ENCODE measurements at places on chromosomes 2 and 18.

DNA sequence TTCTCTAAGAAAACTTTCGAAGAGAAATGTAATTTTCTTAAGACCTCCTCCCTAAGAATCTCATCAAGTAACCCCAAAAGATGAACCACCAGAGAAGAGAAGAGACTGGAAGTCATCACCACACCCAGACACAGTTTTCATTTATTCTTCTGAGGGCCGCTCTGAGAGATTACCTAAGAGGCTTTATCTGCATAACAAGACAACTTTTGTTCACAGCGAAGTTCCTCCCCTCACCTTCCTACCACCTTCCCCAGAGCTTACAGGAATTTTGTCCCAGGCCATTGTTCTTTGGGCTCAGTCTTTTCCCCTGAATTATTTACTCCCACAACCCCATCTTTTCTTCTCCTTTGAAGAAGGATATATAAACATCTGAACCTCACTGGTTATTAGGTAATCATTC lies 92.8 kb downstream of the AKAIN1 start:
- no peak for DNase-seq

DNA sequence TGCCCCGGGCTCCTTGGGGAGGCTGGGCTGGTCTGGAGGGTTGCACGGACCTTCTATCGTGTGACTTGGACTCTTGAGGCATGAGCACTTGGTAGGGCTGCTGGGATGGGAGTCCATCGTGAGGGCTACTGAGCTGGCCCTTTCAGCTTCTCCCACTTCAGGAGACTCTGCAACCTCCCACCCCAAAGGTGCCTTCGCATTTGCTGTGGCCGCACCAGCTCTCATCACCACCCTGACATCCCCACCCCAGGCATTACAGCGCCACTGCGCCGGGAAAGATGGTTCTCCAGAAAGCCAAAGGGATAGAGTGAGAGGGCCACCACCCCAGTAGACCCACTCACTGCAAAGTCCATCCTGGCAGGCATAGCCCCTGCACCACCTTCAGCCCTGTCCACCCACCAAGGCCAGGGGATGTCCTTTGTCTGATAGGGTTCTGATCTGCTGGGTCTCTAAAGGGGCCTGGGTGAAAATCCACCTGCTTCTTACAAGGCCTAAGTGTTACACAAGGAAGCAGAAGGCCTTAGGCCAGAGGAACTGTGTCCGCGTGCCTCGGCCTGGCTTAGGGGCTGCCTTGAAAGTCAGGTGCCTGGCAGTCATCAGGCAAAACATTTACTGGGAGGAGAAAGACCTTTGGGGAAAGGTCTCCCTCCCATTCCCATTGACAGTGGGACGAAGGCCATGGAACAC lies 5.1 kb downstream of the EHD3 start:
- no peak for DNase-seq

DNA sequence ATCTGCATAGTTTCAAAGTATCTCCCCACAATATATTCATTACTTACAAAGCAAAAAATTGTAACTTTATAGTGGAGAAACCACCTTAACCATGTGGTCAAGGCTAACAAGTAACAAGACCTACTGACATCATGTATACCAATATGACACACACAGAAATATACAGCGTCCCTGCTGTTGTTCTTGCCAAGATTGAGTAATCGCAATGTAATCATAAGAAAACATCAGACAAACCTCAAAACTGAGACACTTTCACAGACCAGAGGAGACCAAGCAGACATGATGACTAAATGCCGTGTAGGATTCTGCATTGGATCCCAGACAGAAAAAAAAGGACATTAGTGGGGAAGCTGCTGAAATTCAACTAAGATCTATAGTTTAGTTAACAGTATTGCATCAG lies 123.0 kb downstream of the ACAA2 start:
- peak; percentile 44 for DNase-seq

DNA sequence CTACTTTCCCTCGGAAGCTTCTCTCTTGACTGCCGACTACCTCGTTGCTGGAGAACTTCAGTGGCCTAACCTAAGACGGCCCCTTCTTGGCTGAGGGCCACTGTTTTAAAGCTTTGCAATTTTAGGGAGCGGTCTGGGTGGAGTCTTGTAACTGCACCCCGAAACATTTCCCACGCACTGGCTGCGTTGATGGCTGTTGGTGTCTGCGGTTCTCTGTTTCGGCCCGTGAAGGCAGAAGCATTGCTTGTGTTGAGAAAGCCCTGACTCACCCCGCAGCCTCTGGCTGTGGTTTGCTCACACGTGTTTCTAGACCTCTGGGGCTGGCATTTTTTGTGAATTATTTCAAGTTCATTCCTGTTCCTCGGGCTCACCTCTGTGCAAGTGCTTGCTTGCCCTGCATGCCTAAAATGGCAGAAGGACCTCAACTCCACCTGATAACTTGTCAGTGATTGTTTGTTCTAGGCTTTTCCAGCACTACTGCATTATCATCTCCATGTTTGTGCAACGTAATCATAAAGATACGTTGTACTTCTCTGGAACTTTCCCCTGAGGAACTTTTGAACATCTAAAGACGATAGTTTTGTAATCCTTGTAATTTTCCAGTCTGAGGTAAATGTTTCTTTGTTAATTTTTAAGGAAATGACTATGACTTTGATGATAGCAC lies 94.2 kb upstream of the DLX2 start:
- peak; percentile 39 for DNase-seq

GRCh38 chr2:197116306-197116879 lies 189.9 kb upstream of the PGAP1 start:
- no peak for DNase-seq

DNA sequence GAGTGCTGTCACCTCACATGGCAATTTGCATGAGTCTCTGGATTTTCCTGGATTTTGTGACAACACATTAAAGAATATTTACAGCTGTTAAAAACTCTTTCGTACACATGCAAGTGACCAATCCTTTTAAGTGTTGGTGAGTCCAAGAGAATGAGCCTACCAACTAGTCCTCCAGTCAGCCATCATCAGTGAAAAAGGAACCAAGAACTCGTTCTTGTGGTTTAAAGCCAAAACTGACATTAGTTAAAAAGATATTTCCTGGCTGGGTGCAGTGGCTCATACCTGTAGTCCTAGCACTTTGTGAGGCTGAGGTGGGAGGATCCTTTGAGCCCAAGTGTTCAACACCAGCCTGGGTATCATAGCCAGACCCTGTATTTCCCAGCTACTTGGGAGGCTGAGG lies 215.4 kb upstream of the ITGA4 start:
- no peak for DNase-seq

DNA sequence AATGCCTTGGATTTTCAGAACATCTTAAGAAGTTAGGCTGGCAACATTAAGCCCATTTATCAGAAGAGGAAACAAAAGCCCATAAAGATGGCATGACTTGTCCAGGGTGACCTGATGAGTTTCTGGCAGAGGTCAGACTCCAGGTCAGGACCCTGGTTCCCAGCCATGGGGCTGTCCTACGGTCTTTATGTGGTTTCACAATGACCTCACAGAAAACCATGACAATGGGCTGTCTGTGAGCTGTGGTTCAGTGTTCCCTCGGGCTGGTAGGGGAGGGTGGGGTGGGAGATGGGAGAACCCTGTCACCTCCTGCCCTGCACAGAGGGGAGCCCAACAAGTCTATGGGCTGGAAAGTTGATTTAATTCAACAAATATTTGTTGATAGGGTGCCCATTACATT lies 101.8 kb downstream of the LOXHD1 start:
- no peak for DNase-seq

- DNase-seq: peak; percentile 62
These were observed 19.1 kb upstream of the ARHGAP25 start for GRCh38 chr2:68715353-68716041.

DNA sequence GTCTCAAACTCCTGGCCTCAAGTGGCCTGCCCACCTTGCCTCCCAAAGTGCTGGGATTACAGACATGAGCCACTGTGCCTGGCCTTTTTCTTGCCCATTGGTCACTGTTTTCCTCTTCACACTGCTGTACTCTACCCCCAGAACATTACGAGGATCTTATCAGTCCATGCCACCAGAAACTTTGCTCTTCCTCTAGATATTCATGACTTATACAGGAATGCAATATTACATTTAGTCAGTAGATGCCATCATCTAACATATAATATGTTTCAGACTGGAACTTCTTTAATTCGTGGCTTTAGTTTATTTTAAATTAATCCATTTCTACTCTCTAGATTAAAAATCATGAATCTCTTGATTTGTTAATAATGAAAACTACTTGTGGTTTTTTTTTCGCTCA lies 135.5 kb downstream of the COMMD1 start:
- no peak for DNase-seq

DNA sequence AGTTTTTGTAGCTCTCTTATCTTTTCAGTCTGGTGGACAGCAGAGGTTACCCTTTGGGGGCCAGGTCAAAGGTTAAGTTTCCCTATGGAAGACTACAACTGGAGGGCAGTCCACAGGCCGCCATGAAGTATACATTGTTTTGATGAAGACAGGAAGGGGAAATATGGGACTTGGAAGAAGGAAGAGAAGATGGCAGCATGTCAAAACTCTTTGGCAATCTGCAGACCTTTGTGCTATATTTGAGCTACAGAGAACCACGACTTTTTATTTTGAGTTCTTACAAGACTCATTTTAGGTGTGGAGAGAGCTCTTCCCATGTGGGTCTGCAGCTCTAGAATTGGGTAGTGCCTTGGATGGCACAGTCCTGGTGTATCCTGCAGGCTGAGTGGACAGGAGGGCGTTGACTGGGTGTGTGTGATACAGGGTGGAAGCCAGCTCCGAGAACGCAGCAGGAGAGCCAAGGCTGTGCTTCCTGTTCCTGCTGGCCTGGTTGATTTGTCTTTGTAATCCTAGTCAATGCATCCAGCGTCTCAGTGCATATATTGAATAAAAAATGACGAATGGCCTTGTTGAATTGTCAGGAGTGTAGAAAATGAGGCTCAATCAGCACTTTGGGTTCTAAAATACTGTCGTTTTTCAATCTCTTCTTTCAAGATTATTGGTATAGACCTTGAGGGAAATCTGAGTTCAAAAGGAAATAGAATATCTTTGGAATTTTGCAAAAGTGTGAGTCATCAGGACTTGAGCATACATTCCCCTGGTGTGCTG lies 11.5 kb downstream of the ITGA6 start:
- DNase-seq: peak; percentile 38

DNA sequence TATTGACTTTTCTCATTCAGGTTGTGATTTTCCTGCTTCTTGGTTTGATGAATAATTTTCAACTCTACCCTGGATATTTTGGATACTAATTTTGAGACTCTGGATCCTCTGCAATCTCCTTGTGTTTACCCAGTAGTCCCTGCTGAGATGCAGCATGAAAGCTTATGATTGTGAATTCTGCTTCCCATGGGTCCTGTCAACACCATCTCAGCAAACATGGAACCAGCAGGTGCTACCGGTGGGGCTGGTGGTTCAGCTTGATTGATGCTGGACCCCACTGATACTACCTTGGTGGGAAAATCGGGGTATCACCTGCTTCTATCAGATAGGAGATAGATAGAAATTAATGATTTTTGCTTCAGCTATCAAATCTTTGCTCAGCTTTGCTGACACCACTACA lies 81.1 kb downstream of the SOWAHC start:
- DNase-seq: no peak

GRCh38 chr2:166365803-166366420 lies 9.8 kb downstream of the SCN9A start:
- no peak for DNase-seq

GRCh38 chr2:234960175-234961088 lies 8.6 kb downstream of the SH3BP4 start:
- no peak for DNase-seq

- peak; percentile 46 for DNase-seq
These were observed 4.2 kb upstream of the MYO7B start for GRCh38 chr2:127531221-127531648.

DNA sequence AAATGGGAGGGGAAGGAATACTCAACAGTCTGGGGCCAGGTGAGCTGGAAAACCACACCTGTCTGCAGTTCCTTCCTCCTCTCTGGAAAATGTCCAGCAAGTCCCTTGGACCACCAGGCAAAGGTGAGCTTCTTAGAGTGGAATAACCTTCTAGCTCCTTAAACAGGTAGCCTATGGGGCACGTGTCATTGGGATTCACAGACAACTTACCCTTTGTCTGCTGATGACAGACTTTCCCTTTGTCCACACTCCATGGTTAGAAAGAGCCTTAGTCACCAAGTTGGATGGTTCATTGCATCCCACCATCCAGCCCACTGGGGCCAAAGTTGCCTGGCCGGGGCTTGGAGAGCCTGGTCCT lies 98.0 kb upstream of the ITGA6 start:
- DNase-seq: no peak

DNA sequence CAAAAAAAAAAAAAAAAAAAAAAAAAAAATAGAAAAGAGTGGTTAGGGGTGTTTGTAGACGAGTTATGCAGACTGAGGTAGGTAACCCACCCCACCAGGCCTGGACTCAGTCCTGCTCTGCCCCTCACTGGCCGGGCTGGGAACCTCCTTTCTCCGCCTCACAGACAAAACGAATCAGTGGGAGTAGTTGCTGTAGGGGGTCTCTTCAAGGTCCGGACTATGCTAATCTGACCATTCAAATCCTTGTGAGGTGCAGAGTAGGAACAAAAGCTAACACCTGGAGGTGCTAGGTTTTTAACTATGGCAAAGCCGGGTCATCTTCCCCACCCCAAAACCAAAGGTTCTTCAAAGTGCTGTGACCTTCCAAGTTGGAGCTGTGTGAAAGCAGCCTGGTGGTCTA lies 223.7 kb downstream of the SLC4A3 start:
- DNase-seq: no peak

DNA sequence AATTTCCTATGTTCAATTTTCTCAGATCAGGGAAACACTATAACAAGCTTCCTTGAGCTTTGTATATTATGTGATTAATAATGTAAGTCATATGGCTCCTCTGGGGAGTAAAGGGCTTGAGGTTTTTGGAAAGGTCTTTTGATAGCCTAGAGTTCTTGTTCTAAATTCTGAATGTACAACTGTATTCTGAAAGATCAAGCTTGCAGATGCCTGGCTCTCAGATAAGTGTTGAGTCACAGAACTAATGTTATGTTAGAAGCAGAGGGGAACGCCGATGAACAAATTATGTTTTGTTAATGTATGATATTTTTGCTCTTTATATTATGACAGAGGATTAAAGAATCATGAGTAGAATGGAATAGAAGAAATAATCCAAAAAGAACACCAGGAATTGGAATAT lies 170.1 kb downstream of the RPRM start:
- no peak for DNase-seq

GRCh38 chr18:28767201-28767600 lies 590.3 kb upstream of the CDH2 start:
- DNase-seq: peak; percentile 6

DNA sequence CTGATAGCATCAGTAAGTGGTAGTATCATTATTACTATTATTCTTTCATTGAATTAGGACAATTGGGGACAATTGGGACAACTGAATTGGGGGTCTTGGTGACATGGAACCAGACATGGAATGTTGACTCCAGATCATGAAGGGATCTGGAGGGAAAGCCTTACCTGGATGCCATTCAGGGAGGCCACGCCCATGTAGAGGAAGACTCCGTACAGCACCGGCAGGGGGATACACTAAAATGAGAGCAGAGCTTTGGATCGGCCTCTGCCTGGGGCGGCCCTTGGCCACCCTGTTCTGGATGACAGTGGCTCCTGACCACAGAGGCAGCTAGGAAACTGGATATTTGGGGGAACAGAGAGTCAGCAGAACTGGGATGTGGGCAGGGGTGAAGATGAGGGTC lies 29.2 kb downstream of the MTHFD2 start:
- no peak for DNase-seq

- DNase-seq: no peak
These were observed 36.7 kb downstream of the AFF3 start for GRCh38 chr2:100105678-100106054.

- DNase-seq: no peak
These were observed 83.7 kb downstream of the TMEM131 start for GRCh38 chr2:97911922-97912575.

- no peak for DNase-seq
These were observed 6.1 kb downstream of the SP100 start for GRCh38 chr2:230422149-230422548.

GRCh38 chr2:52220393-52220792 lies 1188.5 kb upstream of the NRXN1 start:
- no peak for DNase-seq
